ENCODE measurements at places on chromosomes 1 and 21.

DNA sequence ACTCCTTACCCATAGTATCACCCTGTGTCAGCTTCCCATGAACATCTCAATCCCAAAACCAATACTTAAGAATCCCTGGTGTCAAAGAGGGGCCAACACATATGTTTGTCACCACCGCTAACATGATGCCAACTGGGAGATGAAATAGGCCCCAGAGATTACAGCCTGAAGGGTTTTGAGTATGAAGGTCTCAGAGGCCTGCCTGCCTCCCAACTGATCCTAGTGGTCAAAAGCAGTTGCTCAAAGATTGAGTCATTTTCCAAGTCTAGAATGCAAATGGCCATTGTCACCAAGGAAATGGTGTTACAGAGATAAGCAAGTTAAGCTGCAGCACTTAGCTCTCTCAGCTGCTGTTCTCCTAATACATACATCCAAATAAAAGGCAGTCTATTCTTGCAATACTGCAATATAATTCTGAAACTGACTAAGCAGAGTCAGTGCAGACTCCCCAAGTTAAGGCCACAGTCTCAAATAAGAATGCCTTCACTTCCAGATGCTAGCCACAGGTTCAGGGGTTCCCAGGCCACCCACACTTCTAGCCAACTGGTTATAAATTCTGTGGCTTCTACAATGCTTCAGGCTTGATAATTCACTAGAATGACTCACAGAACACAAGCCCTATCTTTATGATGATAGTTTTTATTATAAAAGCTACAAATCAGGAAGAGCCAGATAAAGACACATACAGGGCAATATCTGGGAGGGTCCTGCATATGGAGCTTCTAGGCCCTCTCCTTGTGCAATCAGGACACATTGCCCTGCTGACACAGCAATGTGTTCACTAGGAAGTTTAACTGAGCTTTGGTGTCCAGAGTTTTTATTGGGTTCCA, 18.7 kb downstream of the DUSP10 start:
- DNase-seq = no peak

DNA sequence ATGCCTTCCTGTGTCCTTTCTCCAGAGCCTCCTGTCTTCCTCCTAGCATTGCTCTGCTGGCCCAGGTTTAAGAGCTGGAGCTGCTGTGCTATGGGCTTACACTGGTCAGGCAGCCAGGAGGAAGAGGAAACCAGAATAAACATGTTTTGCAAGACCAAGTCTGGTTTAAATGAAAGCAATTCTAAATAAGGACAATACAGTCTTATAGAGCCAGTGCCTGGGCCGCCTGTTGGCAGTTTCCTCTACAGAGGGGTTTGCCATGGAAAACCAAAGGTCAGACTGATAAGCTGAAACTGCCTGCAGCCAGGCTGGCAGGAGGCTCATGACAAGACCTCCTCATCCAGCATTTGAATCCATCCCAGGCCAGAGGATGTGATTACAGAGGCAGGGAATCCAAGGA, 92.9 kb upstream of the FGGY start:
- DNase-seq = no peak

- no peak for DNase-seq
Observed at GRCh38 chr1:186283374-186283773, 91.7 kb downstream of the TPR start.

DNA sequence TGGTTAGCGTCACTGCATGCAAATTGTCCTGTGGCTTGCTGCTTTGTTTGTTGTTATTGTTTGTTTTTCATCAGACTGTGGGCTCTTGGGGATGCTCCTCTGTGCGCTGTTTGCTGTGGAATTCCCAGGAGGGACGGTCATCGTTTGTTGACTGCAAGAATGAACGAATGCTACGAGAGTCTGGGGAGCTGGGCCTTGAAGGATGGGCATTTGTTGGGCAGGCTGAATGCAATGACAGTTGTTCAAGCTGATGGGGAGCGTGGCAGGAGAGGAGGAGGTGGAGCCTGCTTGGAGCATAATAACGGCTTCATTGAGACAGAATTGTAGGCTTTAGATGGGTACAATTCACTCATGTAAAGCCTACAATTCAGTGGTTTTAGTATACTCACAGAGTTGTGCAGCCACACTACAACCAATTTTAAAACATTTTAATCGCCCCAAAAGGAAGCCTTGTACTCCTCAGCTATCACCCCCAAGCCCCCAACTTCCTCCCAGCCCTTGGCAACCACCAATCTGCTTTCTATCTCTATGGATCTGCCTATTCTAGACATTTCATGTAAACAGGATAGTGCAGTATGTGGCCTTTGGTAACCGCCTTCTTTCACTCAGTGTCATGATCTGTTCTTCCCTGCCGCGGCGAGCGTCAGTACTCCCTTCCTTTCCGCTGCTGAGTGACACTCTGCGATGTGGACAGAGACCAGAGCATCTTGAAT, 190.2 kb downstream of the CAMTA1 start:
- peak; percentile 31 for DNase-seq

DNA sequence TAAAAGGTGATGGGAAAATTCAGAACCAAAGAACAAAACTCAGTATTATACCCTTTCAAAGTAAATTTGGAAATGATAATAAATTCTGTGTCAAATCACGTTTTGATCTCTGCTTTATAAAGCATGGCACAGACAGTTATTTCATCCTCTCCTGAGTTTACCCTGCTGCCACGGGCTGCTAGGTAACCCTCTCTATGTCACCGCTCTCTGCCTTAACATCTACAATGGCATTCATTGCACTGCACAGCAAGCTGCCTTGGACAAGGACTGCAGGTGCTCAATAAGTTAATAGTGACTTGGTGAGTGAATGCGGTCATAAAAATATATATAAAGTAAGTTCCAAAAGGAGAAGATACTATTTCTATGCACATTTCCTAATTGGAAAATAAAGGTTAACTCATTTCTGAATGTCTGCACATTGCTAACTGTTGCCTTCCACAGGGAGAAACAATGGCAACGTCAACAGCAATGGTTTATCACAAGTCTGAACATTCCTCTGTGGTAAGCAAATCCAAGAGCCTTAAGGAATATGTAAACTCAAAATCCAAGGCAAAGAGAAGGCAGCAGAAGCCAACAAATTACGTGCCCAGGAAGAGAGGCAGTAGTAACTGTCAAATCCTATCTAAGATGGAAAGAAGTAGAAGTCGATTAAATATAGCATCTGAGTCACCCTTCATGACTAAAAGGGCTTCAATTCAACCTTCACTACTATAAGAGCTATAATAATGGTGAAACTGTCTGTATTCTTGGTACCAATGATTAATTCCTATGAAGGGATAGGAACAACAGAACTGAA, 19.4 kb downstream of the FYB2 start:
- DNase-seq = no peak

DNA sequence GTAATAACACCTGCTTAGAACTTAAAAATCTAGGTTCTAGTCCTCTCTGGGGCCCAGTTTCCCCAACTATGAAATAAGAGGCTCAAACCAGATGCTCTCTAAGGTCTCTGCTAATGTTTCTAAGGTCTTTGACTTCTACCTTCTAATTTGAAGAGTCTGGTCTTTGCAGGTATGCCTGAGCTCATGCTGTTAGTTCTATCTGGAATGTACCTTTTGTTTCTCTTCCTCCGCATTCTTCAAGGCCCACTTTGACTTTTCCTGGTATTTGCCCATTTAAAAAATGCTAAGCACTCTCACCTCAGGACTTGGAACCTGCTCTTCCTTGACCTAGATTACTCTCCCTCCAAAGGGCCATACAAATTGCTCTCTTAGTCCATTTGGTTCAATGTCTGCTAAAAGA, 13.5 kb downstream of the SLC35D1 start:
- no peak for DNase-seq

DNA sequence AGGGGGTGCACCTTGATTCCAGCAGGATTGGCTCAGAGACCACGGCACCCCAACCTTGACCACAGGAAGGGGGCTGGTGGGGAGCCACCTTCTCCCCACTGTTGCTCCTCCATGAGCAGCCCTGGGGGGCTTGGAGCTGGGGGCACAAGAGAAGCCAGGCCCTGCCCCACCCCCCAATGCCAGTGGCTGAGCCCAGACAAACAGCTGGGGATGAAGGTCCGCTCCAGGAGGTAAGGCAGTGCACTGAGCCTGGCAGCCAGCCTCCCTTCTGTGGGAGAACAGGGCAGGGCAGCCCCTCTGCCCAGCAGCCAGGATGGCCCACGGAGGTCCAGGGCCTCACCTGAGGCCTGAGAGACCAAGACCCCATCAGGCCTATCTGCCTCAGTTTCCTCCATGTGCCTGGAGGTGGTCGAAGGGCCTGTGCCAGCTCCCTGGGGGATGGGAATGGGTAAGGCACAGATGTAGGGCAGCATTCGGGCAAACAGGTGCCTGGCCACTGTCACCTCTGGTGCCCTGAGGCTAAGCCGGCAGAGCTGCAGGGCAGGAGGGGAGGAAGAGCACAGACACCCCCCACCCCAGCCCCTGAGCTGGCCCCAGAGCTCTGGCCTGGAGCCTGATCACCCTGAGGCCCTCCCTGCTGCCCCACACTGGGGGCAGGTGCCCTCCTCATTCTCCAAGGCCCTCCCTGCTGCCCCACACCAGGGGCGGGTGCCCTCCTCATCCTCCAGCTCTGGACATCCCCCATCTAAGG, 7.1 kb downstream of the ITGB2 start:
- DNase-seq = no peak

GRCh38 chr1:113210248-113210647, 137.2 kb downstream of the LRIG2 start:
- DNase-seq = no peak

GRCh38 chr21:38086580-38086979, 170.2 kb upstream of the KCNJ15 start:
- no peak for DNase-seq

DNA sequence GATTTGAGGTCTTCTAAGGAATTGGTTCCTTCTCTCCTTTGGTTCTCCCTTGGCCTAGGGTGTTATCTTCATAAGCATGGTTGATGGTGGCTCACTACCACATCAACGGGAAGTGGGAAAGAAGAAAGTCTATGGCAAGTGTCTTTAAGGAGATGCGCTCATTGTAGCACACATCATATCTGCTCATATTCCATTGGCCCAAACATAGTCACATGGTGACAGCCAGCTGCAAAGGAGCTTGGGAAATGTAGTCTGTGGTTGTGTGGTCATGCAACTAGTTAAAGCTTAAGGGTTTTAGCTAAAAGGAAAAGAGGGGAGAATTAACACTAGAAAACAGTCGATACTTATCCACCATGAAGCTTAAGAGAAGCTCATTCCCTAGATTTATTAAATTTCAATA, 11.4 kb upstream of the MRPS6 start:
- DNase-seq = no peak

- no peak for DNase-seq
Observed at GRCh38 chr1:174391716-174392115, 56.0 kb upstream of the GPR52 start.

DNA sequence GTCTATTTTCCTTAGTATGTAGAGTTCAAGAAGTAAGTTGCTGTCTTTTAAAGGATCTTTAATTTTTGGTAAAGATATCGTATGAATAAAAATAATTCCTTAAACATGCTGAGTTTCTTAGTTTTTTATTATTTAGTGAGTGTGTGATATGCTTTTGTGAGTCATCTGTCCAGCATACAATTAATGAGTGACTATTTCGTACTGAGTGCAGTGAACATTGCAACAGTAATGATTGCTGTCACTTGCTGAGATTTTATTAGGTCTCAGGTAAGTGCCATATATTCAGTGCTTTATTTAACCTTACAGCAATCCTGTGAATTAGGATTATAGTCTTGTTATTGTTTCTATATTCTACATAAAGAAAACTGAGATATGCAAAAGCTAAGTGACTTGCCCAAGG, 22.6 kb downstream of the MIGA1 start:
- no peak for DNase-seq

DNA sequence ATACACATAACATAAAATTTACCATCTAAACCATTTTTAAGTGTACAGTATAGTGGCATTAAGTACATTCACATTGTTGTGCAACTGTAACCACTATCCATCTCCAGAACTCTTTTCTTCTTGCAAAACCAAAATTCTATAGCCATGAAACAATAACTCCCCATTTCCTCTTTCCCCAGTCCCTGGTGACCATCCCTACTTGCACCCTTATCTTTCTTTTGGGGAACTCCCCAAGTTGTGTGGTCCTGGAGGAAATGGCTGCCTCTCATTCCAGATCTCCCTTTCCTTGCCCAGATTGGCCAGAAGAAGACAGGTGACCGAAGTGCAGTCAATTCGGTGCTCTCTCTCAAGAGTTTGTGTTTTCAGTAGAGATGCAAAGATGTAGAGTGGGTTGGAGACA, 389.6 kb upstream of the C1orf87 start:
- no peak for DNase-seq

DNA sequence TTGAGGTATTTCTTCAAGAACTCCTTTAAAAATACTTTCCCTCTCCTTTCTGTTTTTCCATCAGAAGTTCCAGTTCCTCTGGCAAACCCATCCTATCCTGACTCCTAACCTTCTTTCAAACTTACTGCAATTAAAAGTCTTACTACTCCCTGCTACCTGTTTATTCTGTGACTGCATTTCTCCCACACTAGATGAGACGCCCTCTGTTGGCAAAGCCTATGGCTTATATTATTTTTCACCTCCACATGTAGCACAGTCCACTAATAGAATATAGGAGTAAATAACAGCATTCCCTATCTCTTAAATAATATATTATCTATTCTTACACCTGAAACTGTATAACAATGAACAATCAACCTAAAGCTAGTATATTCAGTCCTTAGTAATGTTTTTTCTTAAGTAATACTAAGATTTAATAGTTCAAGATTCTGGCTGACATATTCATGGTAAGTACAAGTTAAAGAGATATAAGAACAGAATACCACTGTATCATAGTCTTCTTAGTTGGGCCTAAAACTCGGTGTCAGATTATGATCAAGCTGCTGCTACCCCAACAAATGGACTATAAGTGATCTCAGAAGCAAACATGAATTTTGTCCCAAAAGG, 54.8 kb downstream of the RAB3GAP2 start:
- no peak for DNase-seq

- no peak for DNase-seq
Observed at GRCh38 chr1:205263580-205264190, 35.9 kb downstream of the TMCC2 start.

GRCh38 chr1:182389619-182390047, 2.0 kb downstream of the GLUL start:
- DNase-seq = no peak

- no peak for DNase-seq
Observed at GRCh38 chr1:223123011-223123610, 19.9 kb downstream of the TLR5 start.

DNA sequence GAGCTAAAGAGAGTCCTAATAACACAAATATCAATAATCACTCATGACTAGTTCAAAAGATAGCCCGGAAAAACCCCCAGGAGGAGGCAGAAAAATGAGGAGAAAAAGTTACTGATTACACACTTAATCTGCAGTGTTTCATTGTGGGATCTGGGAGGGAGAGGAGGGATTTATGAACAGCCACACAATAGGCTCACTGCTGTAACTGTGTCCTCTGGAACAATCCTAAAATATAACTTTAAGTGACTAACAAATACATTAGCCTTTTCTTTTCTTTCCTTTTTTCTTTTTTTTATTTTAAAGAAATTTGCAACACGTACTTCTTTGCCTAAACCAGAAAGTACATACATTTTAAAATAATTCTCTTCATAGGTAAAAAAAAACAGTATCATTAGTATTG, 106.3 kb upstream of the LBR start:
- no peak for DNase-seq

DNA sequence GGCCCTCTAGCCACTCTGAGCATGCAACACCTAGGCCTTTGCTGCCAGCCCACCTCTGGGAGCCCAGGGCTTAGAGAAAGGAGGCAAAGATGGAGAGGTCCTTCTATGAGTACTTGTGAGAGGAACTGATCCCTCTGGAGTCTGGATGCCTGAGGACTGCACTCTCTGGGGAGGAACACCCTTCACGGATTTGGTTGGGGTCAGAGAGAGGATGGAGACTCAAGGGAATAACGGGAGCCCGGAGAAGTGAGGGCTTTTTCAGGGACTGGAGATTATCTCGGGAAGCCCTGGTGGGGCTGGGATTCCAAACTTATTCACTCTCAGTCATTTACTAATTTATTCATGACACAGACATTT, 413 bp upstream of the C1orf232 start:
- DNase-seq = no peak
